Nephron progenitor cell (in vitro differentiated cells): ENCODE measurements at places on chromosomes 6 and 20.

- DNase-seq = no peak
Measured at GRCh38 chr20:41643504-41643938, 25.3 kb upstream of the CHD6 start.

DNA sequence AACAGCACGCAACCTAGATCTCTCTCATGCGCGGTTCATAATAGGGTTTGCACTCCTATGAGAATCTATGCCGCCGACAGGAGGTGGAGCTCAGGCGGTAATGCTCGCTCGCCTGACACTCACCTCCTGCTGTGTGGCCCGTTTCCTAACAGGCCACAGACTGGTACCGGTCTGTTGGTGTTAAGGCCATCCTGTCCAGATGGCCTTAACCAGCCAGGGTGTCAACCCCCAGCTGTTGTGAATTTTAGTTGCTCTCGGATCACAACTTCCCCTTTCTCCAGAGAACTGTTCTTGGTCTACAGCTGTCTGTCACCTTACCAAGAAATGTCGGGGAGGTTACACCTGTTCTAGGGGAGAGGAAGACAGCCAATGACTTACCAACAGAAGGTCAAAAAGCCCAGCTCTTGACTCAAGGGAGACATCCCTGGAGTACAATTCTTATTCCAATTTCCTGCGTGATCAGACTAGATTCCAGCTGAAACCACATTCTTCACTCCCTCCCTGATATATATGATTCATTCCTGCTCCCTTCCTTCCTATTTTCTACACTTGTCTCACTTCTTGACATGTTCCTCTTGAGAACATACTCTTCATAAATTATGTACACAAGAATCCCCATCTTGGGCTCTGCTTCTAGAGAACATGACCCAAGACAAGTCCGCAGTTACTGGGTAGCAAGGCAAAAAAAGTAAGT, 23.1 kb upstream of the DNAAF9 start:
- no peak for DNase-seq

DNA sequence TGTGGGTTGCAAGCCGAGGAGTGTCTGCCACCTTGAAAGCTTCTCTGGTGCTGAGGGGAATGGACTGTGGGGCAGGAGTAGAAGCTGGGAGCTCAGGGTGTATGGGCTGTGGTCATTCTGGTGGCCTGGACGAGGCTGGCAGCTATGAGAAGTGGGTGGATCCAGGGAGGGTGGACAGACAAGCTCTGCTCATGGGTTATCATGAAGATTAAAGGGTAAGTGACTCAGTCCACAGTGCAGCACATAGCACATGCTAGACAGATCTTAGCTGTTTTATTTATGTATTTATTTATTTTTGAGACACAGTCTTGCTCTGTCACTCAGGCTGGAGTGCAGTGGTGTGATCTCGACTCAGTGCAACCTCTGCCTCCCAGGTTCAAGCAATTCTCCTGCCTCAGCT, 13.8 kb downstream of the RSPO4 start:
- DNase-seq = no peak

GRCh38 chr20:23092384-23092756, 6.2 kb upstream of the CD93 start:
- DNase-seq = no peak
